ENCODE measurements at places on chromosomes 3 and 15.

GRCh38 chr3:69530554-69530953, 144.7 kb upstream of the FRMD4B start:
- no peak for DNase-seq

DNA sequence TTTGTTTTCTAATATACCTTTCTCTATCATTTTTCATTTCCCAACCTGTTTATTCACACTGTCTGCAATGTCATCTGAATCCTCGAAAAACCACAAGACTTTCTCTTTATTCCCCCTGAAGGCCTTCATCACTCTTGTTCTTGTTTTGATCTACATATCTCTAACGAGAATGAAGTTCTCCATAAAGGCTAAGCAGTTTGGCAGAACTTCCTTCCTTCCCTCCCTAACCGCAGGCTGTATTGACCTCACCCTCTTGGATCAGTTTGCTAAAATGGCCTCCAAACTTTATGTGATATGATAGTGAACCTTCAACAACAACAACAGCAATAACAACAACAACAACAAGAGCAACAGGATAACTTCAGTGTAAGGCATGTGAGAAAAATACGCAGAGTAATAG, 392.8 kb downstream of the TIGIT start:
- no peak for DNase-seq

- no peak for DNase-seq
Observed at GRCh38 chr3:140288595-140288994, 353.6 kb downstream of the CLSTN2 start.

DNA sequence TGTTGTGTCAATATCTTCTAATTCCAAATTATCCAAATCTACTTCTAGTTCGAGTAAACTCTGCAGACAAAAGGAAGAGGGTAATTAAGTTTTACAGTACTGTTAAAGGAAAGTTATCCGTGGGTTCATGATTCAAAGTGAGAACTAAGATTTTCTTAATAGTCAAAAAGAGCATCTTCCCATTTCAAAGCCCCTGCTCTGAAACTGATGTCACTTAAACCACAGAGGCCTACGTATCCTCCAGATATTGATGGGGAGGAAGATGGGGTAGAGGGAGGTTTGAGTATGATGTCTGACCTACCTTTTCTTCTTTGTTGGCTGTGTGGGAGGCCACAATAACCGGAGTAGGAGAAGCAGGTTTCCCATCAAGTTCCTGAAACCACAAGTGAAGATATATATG, 14.1 kb downstream of the MRPS22 start:
- no peak for DNase-seq

GRCh38 chr3:173004681-173005080, 136.4 kb downstream of the SPATA16 start:
- no peak for DNase-seq

Measured in NCI-H526 treated with DMSO at 0.1 percent for 48 hours (cell line).